ENCODE measurements at places on chromosomes 6 and 20.

GRCh38 chr20:37020636-37021035 is 69.1 kb upstream of the SAMHD1 start:
- DNase-seq = no peak

GRCh38 chr6:113968472-113968871 is 2.5 kb downstream of the HDAC2 start:
- no peak for DNase-seq

GRCh38 chr6:3324262-3324942 is 65.7 kb downstream of the PSMG4 start:
- DNase-seq = peak; percentile 15

- no peak for DNase-seq
Measured at GRCh38 chr6:18792866-18793265, 405.7 kb downstream of the RNF144B start.

DNA sequence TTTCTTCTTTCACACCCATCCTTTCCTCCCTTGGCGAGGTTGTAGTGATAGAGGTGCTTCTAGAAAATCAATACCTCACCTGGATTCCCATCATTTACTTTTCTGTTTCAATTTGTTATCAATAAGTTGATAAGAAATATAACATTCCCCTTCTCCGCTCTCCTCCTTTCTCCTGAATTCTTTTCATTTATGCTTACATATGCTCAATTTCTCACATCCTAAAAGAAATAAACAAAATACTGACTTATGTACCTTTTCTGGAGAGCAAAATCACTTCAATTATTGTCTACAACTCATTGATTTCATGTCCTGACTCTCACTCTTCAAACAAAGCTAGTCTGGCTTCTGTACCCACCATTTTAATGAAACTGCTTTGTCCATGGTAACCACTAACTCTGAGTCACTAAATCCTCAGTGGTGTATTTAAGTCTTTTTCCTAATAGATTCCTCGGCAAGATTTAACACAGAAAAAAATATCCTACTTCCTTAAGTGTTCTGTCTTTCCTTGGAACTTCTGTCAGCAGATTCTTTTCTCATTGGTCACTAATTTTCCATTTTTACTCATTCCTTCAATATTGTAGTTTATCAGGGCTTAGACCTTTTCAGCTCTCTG is 289.6 kb downstream of the RFPL4B start:
- DNase-seq = no peak

GRCh38 chr20:46945465-46945864 is 50.8 kb downstream of the EYA2 start:
- no peak for DNase-seq

DNA sequence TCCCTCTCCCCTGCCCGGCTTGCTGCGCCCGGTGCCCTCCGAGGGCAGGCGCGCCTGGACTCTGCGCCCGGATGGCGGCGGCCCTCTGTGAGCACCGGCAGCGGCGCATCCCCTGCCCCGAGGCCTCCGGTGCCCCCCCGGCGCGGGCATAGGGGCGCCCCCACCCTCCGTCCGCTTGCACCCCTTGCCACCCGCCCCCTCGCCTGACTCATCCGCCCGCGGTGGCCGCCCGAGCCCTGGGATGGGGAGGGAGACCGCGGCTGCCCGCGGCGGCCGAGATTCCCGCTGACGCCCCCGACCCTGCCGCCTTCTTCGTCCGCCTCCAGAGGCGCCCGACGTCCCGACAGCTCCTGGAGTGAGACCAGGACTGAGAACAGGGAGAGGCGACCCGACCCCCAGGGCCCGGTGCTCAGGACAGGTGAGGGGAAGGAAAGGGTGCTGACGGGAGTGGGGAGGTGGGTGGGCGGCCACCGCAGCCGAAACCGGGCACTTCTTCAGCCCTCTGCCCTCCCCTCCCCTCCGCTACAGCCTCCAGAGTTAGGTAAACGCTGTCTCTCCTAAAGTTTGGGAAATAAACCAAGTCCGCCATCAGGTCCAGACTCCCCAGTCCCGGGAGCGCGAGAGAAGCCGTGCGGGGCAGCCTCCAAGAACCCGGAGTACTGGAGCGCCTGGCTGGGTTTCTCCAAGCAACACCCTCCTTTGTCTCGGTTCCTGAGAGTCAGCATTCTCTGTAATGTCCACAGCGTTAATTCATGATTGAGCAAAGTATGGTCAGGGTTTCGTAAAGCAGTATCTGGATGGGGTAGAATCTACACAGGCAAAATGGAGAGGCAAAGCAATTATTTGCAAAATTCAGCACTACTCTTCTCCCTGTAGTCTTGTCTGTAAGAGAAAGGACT is 539 bp downstream of the TMEM200A start:
- DNase-seq = peak; percentile 58

DNA sequence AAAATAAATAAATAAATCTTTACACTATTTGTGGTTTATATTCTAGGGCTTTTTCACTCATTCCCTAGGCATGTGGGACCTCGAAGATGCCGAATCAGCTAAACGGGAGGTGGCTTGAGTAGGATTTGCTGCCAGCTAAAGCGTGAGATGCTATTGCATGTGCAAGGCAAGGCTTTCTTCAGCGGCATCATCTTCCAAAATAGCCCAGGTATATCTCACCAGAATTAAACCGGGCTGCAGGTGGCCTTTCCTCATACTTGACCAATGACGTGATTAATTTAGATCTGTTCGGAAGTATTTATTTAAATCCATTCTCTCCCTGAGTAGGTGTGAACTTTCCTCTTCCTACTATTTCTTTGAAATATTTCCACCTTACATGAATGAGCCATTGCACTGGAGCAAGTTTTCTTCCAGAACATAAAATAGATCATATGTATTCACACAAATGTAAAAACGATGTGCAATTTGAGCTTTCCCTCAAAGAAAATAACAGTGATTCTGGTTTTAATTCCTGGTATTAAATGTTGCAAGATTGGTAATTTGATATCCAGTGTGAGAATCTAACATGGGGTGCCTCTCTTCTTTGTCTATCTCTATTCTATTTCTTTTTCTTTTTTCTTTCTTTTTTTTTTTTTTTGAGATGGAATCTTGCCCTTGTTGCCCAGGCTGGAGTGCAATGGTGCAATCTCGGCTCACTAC is 24.3 kb upstream of the ZNF217 start:
- DNase-seq = no peak

DNA sequence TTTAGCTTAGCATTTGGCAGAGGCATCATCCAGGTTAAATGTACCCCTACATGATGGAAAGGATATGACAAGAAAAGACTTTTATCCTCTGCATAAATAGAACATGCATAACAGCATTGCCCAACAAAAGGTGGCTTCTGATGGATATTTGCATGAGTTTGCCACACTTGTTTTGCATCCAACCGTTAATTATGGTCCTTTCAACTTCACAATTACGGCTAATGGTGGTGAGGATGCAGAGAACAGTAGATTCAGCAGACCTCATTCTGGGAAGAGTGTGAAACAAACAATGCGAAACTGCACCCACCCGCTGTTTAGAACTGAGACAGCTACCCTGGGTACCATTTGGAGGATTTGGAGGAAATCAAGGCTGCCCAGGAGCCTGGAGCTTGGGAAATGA is 690.9 kb upstream of the CHD6 start:
- DNase-seq = no peak

DNA sequence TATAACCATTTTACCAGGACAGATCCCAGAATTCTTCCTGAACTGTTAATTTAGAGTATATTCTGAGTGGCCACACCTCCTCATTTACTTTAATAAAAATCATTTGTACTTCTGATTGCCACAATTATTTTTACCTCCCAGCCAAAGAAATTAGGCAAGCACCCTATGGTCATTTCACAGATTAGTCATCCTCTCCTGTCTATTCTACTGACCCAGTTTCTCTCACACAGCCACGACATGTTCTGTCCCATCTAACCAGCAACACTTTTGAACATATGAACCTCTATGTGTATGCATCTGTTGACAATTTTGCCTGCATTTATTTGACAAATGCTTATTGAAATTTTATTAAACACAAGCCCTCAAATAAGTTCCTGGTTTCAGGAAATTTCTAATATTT is 202.6 kb upstream of the STXBP5 start:
- DNase-seq = no peak

DNA sequence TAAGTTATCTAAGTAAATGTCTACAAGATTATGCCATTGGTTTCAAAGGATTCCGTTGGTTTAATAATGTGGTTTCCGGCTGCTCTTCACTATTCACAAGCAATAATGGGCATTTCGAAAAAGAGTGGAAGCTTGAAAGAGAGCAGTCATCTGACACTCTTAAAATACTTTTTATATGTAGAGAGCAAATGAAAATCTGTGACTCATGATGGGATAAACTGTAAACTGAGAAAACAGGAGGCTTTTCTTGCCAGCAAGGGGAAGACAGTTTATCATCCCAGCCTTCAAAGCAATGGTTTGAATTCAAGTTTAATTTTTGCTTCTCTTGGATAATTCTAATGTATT is 145.7 kb downstream of the KHDC1L start:
- no peak for DNase-seq

- no peak for DNase-seq
Measured at GRCh38 chr20:416950-417800, 9.1 kb downstream of the RBCK1 start.

GRCh38 chr6:153099636-153100035 is 31.4 kb downstream of the RGS17 start:
- DNase-seq = no peak

GRCh38 chr6:85674604-85675003 is 31.9 kb upstream of the SYNCRIP start:
- DNase-seq = no peak

- no peak for DNase-seq
Measured at GRCh38 chr6:19983374-19983773, 146.2 kb downstream of the ID4 start.

- DNase-seq = no peak
Measured at GRCh38 chr20:24657196-24657595, 187.8 kb downstream of the SYNDIG1 start.

Measured in stimulated activated effector memory CD8-positive, alpha-beta T cell treated with anti-CD3 and anti-CD28 coated beads, Interleukin-12 subunit alpha, Interleukin-12 subunit beta, amount 100 ng/mL, for 72 hours (primary cell).